Activated T-helper 17 cell treated with anti-CD3 and anti-CD28 coated beads, Interleukin-2, amount 50 U/mL, for 72 hours (primary cell): ENCODE measurements at places on chromosomes 3 and 15. TPM values are rescaled to one million over a fixed set of nuclear protein-coding genes. Genes with fewer than 3 reads are reported as not detected.

DNA sequence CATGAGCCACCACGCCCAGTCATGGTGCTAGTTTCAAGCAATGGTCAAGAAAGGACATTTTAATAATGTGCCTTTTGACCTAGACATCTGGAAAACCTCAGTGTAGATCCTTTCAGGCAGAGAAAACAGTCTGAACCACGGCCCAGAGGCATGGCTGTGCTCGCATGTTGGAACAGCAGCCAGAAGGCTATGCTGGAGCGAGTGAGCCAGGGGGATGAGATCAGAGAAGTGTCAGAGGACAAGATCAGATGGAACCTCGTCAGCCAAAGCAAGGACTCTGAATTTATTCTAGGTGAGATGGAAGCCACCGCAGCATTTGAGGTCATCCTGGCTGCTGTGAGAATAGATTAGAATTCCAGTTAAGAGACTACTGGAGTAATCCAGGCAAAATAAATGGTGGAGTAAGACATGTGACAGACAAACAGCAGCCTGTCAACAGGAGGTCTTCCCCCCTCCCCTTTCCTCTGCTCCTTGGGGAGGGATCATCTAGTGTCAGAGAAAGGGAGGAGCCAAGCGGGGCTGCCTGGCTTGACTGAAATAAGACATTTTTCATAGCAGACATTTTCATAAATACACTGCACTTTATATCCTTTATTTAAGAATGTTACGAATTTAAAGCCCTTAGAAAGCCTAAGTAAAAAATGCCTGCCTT lies 40.4 kb upstream of the ACKR4 start:
- no peak for ATAC-seq

DNA sequence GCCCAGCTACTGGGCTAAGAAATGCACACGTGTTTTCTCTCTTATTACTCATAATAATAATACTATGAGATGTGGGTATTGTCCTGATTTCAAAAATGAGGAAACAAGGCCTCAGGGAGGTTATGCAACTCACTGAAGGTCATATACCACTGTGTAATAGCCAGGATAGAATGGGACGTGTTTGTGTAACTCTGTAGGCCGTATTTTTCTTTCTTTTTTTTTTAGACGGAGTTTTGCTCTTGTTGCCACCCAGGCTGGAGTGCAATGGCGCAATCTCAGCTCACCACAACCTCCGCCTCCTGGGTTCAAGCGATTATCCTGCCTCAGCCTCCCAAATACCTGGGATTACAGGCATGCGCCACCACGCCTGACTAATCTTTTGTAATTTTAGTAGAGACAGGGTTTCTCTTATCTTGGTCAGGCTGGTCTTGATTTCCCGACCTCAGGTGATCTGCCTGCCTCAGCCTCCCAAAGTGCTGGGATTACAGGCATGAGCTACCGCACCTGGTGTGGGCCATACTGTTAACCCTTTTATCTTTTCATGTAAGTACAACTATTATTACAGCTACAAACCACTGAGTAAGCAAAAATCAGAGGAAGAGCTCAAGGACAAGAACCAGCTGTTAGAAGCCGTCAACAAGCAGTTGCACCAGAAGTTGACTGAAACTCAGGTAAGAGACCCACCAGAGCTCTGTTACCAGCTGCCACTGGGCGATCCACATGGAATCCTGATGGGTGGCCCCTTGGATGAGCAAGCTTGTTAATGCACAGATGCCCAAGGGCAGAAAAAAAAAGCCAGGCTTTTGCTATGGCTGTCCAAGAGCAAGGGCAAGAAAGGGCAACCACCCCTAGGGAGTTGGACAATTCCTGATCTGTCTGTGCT lies 6.7 kb downstream of the KNSTRN start:
- no peak for ATAC-seq

DNA sequence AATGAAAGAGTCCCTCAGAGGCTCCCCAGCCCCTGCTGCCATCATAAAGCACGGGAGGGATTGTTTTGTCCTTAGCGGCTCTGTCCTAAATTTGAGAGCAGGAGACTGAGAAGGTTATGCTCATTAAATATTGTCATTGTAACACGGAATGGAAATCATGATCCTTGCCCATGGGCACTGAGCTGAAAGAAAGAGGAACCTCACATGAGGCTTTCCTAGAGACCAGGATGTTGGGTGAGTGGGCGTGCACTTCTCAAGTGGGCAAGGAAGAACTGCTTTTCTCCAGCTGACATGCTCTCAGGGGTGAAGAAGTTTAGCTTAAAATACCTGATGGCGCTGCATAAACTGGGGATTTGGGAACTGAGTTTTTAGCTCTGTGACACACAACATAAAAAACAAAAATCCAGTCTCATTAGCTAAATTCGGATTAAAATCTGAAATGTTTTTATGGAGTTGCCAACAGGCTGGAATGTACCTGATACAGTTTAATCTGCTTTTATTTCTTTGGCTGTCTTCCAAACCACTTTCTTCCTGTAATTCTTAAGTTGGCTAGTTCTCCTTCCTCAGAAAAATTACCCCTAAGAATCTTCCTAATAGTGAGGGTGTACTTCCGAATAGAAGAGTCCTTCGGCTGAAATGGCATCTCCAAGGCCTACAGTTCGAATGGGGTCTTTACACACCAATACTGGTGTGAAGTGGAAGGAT lies 31.7 kb downstream of the ADPGK start:
- ATAC-seq, result no peak

GRCh38 chr3:33787328-33788009 lies 11.0 kb upstream of the PDCD6IP start:
- ATAC-seq, result peak; percentile 81

GRCh38 chr3:187586226-187586625 lies 84.0 kb downstream of the SST start:
- ATAC-seq, result no peak

- no peak for ATAC-seq
Measured at GRCh38 chr3:73719413-73719851, 94.7 kb upstream of the PDZRN3 start.

GRCh38 chr3:187788984-187789857 lies 44.0 kb upstream of the BCL6 start:
- peak; percentile 95 for ATAC-seq

DNA sequence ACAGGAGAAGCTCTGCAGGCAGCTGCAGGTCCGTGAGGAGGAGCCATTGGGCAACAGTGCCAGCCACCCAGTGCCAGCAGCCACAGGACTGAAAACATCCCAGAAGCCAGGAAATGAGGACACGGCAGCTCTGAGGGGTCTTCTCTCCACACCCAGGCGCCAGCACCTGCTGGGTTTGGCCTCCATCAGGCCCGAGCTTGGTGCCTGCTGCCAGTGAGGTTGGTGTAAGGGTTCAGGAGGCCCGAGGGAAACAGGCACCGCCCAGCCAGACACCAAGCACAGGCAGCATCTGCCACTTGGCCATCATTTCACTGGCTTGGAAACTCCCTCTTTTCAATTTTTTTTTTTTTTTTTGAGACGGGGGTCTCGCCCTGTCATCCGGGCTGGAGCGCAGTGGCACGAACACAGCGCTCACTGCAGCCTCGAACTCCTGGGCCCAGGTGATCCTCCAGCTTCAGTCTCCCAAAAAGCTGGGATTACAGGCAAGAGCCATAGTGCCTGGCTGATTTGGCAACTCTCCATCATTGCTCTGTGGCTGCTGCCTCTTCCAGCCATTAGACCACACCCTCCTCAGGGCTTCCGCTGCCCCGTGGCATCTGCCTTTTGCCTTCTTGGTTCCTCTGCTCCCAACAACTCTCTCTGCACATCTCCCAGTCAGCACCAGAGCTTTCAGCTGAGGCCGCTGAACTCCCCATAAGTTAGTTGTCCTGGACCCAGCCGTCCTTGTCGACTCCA lies 1.5 kb upstream of the ITIH3 start:
- no peak for ATAC-seq

DNA sequence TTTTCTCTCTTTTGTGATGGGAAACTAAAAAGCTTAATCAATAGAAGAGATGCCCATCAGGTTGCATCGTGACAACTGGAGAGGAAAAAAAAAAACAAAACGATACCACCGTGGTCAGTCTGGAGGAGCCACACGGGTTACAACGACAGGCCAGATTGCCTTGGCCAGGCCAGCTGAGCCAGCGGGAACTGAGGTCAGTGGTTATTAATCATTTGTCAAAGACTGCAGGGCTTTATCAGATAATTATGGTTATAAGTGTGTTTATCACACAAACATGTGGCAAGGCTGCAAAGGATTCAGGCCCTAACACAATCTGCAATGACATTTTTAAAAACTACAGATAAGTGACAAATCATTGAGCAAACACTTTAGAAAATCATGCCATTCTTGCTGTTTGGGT lies 135.0 kb upstream of the FAM3D start:
- no peak for ATAC-seq

GRCh38 chr3:129323651-129324294 lies 45.1 kb downstream of the HMCES start:
- no peak for ATAC-seq

GRCh38 chr3:39112113-39112512 lies 4.6 kb downstream of the TTC21A start:
- ATAC-seq, result no peak

DNA sequence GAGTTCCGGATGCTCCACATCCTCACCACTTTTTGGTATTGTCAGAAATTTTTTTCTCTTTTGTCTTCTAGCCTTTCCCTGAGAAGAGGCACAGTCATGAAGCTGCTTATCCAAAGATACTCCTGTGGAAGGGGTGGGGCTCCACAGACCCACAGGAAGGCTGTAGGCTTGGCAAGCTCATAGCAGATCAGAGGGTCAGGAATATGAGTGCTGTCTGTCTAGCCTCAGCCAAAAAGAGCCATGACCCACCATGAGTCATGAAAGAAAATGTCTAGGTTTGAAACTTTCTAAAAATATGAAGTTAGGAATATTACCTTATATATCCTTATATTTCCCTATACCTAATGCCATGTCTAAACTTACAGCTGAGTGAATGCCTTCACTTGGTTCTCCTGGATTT lies 118.2 kb upstream of the THBS1 start:
- no peak for ATAC-seq

GRCh38 chr3:191338177-191338488 lies 7.8 kb upstream of the UTS2B start:
- ATAC-seq, result no peak

DNA sequence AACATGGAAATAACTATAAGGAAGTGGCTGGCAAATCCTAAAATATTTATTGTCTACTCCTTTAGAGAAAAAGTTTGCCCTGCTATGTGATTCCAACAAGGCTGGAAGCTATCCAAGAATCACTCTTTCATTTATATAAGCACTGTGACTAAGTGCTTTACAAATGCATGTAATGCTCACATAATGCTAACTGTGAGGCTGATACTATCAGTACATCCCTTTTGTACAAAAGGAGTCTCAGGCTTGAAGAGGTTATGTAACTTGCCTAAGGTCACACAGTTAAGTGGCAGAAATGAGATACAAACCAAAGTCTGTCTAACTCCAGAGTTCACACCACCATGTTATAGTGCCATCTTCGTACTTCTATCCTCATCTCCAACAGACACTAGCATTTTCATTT lies 17.0 kb downstream of the TOPBP1 start:
- ATAC-seq, result no peak

GRCh38 chr3:16012086-16012485 lies 162.4 kb upstream of the GALNT15 start:
- no peak for ATAC-seq

GRCh38 chr15:49255966-49256759 lies 86.1 kb downstream of the GALK2 start:
- ATAC-seq, result no peak

DNA sequence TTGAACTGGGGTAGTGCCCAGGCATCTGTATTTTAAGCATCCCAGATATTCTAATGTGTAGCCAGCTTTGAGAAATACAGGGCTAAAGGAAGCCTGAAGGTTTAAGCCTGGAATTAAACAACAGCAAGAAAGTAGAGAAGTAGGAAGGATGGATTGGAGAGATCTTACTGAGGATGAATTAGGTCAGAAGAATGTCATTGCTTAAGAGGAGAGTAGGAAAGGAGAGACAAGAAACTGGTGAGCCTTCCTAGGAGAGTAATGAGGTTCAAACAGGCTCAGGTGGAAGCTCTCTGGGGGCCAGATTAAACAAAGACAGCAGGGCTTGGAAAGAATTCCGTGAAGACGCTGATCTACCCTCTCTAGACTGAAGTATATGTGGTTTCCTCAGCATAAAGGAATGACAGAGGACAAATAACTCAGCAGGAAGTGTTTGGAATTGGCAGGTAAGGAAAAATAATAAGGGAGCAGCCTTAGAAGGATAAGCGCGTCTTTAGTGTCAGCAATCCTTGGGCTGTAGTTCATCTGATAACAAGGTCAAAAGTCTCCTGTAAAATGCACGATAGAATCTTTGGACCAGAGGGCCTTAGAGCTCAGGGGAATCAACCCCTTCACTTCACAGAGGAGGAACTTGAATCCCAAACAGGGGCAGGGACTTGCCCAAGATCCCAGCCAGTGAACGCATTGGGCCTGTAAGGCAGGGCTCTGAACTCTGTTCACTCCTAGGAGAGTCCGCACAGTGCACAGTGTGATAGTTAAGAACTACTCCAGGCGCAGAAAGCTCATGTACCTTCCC lies 90.9 kb downstream of the TP63 start:
- ATAC-seq, result no peak

GRCh38 chr3:46881596-46882376 lies 4.3 kb downstream of the PTH1R start:
- ATAC-seq, result no peak

DNA sequence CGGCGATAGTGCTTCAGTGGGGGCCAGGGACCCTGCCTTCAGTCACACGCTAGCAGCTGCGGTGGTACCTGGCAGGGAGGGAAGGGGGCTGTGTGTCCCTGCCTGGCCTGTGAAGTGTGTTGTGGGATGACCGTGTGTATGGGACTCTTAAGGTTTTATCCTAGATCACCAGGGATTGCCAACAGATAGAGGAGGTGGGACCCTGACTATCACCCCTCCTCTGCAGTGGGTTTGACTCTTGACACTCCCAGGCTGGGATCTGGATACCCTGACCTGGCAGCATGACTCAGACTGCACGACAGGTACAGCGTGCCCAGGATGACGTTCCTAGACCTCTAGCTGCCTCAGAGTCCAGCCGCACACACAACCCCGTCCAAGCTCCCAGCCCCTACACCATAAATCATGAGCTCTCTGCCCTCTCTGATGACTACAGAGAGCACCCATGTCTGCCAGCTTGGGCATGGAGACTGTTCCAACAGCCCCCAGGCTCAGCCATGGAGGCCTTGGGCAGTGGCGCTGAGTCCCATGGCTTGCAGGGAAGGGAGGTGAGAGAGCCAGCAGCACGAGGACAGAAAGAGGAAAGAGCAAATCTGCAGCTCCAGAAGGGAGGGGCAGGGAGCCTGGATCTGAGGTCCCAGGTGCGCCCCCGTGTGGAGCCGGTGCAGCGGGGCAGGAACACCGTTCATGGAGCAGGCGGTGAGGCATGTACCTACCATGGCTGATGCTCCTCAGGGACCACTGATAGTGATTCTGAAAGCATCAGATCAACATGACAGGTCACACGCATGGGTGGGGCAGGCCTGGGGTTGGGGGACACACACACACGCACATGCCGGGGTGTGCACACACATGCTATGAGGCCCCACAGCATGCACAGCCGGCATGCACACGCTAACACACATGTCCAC lies 71.0 kb downstream of the ADAMTS7 start:
- ATAC-seq, result peak; percentile 60

The SLC27A2 gene
- total RNA-seq, result 15.9 TPM

The TGM5 gene
- 0.48 TPM for total RNA-seq

The CFAP92 gene
- total RNA-seq, result 0.50 TPM

The EOMES gene
- 0.32 TPM for total RNA-seq

The GNAT1 gene
- not detected for total RNA-seq

The ZNF639 gene
- 16.6 TPM for total RNA-seq

The MYH15 gene
- total RNA-seq, result 0.42 TPM

The PSTPIP1 gene
- total RNA-seq, result 125 TPM

The CCDC191 gene
- 2.3 TPM for total RNA-seq

The LRIG1 gene
- 43.3 TPM for total RNA-seq
